ENCODE measurements at places on chromosomes 5 and 9.

DNA sequence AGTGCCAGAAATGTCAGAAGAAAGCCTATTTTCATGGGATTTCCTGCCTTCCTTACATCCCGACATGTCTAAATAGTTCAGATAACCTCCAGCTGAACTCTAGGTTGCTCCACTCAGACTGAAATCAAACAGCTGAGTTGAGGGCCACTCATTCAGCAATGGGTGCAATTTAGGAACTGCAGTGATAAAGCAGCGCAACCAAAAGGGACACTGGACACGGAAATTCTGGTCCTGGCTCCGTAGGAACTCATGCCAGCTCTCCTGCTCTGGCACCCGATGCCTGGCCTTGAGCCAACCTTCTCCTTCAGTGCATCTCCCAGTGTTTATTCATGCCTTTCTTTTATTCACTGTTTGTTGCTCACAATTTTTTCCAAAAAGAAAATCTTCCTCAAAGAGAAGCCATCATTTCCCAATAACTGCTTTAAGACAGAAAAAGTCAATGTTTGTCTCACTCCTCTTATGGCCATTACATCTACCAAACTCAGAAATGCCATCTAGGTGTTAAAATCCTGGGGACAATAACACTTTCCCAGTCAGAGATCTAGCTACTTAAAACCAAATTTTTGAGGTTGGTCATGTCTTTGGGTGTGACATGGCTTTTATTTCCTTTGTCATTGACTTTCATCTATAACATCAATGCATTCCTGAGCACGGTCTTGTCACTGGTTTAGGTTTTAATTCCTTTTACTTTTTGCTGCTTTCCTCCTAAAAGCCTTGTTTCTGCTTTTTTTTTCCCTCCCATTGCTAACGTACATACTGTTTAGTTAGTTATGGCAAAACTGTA, 126.9 kb downstream of the PDE4D start:
- no peak for DNase-seq

DNA sequence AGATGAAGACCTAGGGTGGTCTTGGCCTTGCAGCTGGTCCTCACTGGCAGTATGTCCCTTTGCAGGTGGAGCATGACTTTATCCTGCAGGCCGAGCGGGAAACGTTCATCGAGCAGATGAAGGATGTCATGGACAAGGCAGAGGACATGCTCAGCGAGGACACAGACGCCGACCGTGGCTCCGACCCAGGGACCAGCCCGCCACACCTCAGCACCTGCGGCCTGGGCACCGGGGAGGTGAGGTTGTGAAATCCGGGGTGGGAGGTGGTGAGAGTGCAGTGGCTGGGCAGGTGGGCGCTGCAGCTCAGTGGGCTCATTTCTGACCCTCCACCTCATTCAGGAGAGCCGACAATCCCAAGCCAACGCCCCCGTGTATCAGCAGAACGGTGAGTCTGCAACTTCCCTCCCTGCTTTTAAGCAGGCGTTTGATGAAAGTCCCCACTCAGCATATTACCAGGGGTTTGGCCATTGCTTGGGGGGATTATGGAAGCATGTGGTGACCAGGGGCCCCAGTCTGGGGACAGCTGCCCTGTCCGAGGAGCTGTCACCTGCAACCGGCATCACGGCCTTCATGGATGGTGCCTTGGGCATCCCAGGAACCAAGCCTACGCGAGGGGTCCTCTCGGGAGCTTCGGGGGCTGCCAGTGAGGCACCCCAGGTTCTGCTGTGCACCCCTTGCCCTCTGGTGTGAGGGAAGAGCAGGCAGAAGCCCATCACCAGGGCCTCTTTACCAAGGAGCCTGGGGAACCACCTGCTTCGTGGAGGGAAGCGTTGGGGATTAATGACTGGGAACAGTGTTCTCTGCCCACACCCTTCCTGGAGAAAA, 84.0 kb downstream of the WNK2 start:
- DNase-seq = no peak

GRCh38 chr5:109748546-109748945, 58.8 kb downstream of the MAN2A1 start:
- DNase-seq = no peak

DNA sequence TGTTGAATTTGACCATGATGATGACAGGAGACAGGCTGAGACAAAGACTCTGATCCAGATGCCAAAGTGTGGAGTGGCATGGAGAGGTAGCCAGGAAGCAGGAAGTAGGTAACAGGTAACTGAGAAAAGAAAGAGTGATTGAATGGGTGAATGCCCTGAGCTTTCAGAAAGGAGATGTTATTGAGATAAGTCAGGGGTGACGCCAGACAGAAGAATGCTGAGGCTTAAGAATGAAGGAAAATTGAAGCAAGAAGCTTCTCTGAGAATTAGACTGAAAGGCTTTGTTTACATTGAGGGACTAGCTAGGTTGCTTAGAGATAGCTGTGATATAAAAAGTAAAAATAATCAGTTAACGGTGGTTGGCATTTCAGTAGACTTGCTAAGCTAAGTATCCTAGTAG, 165.7 kb downstream of the PSAT1 start:
- DNase-seq = no peak

DNA sequence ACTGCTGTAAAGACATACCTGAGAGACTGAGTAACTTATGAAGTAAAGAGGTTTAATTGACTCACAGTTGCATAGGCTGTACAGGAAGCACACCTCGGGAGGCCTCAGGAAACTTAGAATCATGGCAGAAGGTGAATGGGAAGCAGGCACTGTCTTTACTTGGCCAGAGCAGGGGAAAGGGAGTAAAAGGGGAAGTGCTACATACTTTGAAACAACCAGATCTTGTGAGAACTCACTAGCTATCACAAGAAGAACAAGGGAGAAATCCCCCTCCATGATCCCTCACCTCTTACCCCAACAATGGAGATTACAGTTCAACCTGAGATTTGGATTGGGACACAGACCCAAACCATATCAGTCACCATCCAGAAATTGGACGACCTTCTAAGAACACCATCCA, 1285.8 kb upstream of the CDH9 start:
- no peak for DNase-seq

- no peak for DNase-seq
These were observed 485.1 kb downstream of the CSNK1G3 start for GRCh38 chr5:123997064-123997461.

DNA sequence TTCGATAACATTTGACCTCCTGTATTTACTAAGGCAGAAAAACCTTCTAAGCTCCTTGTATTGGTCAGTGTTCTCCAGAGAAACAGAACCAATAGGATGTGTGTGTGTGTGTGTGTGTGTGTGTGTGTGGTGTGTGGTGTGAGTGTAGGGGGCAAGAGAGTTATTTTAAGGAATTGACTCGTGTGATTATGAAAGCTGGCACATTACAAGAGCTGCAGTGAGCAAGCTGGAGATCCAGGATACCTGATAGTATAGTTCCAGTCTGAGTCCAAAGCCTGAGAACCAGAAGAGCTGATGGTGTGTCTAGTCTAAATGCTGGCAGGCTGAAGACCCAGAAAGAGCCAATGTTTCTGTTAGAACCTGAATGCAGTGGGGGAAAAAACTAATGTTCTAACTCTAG, 21.2 kb upstream of the PIK3R1 start:
- no peak for DNase-seq

- DNase-seq = no peak
These were observed 14.7 kb downstream of the SIL1 start for GRCh38 chr5:139183502-139183901.

DNA sequence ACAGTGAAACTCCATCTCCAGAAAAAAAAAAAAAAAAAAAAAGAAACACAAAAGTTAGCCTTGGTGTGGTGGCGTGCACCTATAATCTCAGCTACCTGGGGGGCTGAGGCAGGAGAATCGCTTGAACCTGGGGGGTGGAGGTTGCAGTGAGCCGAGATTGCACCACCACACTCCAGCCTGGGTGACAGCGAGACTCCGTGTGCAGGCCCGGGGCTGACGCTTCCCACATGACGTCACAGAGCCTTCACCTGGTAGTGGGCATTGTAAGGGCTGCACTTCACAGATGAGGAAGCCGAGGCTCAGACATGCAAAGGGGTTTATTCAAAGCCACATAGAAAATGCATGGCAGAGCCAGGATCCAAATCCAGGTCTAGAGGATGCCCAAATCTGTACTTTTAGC, 114.2 kb downstream of the GAPVD1 start:
- no peak for DNase-seq

GRCh38 chr5:28275931-28276330, 1237.5 kb upstream of the CDH9 start:
- no peak for DNase-seq

GRCh38 chr5:102049517-102049916, 246.6 kb downstream of the SLCO4C1 start:
- DNase-seq = no peak

- peak; percentile 84 for DNase-seq
These were observed 14.9 kb upstream of the MACIR start for GRCh38 chr5:103243665-103244064.

DNA sequence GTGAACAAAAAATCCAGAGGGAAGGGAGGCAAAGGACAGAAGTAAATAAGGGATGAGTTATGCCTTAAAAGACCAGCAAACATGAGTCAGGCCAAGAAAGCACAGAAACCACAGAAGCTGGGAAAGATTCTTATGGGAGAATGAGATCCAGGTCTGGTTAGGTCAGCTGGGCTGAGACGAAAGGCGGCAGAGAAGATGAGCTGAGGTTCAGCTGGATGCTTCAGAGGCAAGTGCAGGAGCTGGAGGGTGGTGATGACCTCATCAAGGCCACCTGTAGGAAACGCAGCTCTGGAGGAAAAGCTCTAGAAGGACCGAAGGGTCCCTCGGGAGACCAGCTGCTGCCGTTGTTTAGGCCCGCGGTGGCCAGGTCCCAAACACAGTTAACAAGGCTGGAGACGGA, 152.0 kb downstream of the MYO10 start:
- peak; percentile 55 for DNase-seq

- DNase-seq = no peak
These were observed 5.0 kb upstream of the RNF44 start for GRCh38 chr5:176542135-176542595.

DNA sequence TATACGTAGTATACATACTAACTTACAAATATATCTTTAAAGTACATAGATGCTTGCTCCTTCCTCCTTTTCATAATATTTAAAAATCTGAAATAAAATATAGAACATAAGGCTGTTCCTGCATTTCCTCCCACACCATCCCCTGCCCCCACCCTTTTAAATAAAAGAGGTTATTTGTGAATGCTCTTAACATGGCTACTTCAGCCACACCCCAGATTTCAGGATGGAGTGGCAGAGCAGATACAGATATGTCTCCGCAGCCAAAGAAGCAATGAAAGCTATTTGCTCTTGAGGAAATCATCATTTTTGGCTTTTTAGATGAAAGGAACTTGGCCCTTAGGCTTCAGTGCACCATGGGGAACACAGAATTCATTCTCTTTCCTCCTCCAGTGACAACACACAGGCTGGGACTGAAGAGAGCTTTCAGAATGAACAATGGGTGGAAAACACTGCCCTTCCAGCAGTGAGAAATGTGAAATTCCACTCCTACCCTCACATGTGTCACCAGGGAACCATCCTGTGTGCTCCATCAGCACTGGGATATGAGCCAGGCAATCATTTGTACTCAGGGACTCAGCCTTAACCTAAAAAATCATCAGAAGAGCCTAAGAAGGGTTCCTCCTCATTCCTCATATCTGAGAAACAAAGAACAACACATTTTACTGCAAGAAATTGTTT, 134.3 kb downstream of the PPP2R2B start:
- peak; percentile 47 for DNase-seq

DNA sequence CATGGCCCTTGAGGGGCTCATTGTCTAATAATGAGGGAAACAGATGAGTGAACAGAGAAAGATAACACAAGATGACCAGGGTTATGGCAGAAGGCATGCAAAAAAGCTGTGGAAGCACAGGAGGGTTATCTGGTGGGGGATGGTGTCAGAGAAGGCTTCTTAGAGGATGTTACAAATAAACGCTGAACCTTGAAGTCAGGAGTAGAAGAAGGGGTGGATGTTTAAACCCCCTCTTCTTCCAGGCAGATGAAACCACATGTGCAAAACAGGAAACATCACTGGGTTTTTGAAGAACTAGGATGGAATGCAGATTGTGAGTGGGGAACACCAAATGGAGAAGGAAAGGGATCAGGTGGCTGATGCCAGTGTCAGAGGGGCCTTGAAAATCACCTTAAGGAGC, 41.8 kb upstream of the NR5A1 start:
- DNase-seq = no peak

DNA sequence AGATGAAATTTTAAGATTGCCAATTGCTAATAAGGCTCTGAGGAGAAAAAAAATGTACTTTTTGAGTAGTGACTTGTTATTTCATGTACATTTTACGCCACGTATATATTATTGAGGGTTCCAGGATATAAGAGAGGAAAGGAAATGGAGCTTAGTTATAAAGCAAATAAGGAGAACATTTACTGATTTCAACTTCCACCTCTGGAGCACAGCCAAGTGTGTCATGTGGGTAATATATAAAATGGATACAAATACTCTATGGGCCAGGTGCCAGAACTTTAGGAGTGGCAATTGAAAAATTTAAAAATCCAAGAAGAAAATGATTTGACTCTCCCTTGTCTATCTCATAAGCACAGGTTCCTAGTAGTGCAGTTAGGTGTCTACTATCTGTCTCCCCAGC, 45.0 kb upstream of the VLDLR start:
- no peak for DNase-seq

DNA sequence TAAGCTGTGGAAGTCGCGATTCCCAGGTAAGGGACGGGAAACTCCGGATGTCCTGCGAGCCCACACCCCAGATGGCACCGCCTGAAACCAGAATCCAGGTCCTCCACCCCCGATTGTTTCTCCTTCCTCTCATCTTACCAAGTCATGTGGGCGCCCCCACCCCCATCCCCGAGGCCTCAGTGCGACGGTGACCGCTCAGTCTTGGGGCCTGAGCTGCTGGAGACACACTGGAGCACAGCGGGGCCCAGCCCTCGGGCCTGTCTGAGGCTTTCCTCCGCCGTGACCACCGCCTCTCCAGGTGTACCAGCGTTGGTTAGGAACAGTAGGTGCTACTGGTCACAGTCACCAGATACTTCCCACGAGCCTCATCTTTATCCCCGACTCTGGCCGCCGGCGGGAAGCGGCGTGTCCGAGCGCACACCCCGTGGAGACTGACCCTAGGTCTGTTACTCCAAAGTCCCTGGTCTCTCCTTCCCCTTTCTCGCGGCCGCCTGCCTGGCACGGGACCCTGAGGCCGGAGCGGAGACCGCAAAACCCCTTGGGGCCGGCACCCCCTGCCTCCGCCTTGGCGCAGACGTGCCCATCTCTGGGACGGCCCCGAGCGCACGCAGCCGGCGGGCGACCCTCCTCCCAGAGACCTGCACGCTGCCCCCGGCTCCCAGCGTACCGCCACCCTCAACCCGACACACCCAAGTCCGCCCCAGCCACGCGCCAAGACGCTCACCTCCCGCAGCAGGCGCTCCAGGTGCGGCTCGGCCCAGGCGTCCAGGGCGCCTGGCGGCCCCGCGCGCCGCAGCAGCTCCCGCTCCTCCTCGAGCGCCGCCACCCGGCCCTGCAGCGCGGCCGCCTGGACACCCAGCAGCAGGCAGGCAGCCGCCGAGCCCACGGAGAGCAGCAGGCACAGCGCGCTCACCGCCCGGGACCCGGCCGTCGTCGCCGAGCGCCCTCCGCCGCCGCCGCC, 733 bp downstream of the COL23A1 start:
- DNase-seq = no peak
